ENCODE measurements at places on chromosomes 5 and 9. TPM values are rescaled to one million over a fixed set of nuclear protein-coding genes. Genes with fewer than 3 reads are reported as not detected.

- H3K27me3 ChIP-seq: no peaks in the 10 kb centered on the region
- no peaks in the 10 kb centered on the region for H3K36me3 ChIP-seq
- peak within 1 kb of the TSS; percentile 93 for H3K4me3 ChIP-seq
- DNase-seq: no peak
- H3K4me1 ChIP-seq: peaks cover 15% of the 10 kb centered on the region
- peak within 1 kb of the TSS; percentile 87 for H3K27ac ChIP-seq
Observed at GRCh38 chr9:36399980-36400331, at the start of gene RNF38. Gene RNF38, minus strand, starts transcription at chr9:36400269. Its CDS starts 161 bp downstream, at chr9:36400108.

DNA sequence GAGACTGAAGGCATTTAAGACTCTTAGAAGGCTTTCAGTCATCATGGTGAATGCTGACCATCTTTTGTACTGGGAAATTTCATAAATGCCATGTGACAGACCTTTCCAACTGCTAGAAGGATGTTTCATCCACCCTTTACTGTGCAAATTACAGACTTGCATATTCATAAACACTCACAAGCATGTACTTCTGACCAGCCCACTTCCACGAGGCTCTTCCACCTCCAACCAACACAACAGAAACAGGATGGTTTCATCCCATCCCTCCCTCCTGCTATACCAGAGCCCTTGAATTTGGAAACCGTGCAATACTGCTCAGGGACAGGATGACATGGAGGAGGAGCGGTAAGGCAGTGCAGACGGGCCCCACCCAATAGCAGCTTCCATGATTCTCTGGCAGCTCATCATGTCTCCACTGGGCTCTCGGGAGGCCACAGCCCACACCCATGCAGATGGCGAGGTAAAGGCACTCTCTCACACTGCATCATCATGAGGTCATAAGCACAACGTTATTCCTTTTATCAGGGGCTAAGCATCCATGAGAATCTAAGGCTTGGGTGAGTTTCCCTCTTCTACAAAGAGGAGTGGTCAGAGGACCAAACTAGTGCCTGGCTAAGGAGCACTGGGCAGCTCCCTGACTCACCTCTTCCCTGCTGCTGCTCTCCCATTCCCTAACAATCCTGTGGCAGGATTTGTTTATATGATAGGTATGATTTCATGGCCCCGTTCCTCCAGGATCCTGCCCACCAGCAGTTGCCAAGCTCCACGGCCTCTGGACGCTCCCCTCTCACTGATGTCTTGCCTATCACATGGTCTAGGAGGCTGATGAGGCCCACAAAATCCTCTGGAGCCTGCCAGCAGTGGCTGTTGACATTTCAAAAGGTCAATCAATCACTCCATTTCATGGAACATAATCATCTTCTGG lies 94.4 kb upstream of the FSTL4 start:
- H3K4me1 ChIP-seq: peaks cover 2% of the 10 kb centered on the region
- no peaks in the 10 kb centered on the region for H3K27me3 ChIP-seq
- H3K4me3 ChIP-seq: no peak overlapping the region
- H3K27ac ChIP-seq: no peak overlapping the region
- H3K36me3 ChIP-seq: no peaks in the 10 kb centered on the region

DNA sequence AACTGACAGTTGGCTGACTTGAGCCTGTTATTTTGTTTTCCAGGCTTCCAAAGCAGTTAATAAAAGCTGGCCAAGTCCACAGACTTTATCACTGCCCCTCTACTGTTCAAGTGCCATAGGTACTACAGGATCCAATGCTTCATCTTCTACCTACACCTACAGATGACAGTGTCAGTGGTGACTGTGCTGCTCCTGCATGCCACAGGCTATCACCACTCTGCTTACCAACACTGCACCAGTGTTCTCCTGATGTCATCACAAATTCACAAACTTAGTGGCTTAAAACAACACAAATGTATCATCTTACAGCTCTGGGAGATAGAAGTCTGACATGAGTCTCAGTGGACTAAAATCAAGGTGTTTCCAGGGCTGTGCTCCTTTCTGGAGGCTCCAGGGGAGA lies 26.6 kb downstream of the HMGCS1 start:
- H3K4me1 ChIP-seq: no peaks in the 10 kb centered on the region
- H3K36me3 ChIP-seq: peaks cover 2% of the 10 kb centered on the region
- H3K27ac ChIP-seq: no peak overlapping the region
- no peak for DNase-seq
- no peak overlapping the region for H3K4me3 ChIP-seq

DNA sequence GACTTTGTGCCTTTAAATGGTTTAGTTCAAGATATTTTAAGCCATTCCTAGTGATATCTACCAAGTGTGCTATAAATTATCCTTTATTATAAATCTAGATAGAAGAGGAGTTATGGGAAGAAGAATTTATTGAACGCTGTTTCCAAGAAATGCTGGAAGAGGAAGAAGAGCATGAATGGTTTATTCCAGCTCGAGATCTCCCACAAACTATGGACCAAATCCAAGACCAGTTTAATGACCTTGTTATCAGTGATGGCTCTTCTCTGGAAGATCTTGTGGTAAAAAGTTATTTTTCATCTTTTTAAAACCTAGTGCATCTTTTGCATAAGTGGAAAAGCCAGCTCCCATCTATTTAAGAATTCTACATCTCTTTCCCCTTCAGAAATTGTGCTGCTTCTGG lies 18.6 kb downstream of the SLC23A1 start:
- no peak overlapping the region for H3K27ac ChIP-seq
- no peak overlapping the region for H3K4me3 ChIP-seq
- no peak for DNase-seq
- peaks cover 11% of the 10 kb centered on the region for H3K36me3 ChIP-seq
- no peaks in the 10 kb centered on the region for H3K27me3 ChIP-seq

DNA sequence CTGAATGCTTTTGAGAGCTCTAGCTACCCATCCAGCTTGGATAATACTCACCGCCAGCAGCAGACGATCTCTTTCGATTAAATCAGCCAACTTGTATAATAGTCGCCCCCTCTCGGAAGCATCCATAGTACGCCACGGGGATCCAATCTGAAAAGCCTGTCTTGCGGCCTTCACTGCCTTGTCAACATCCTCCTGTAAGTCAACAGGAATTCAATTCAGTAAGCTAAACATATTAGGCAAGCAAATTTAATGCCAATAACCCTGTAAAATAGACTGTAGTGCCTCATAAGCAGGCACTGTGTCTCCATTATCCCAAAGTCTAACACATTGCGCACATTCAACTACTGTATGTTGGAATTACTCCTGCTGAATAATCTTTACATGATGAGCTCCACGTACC lies 22.0 kb downstream of the ALDH1A1 start:
- peaks cover 18% of the 10 kb centered on the region for H3K36me3 ChIP-seq
- H3K27me3 ChIP-seq: no peaks in the 10 kb centered on the region
- H3K4me1 ChIP-seq: peaks cover 2% of the 10 kb centered on the region
- no peak overlapping the region for H3K27ac ChIP-seq
- H3K4me3 ChIP-seq: no peak overlapping the region
- no peak for DNase-seq

GRCh38 chr5:172086194-172086975 lies 79.9 kb upstream of the FBXW11 start:
- no peak for DNase-seq
- no peaks in the 10 kb centered on the region for H3K27me3 ChIP-seq
- no peaks in the 10 kb centered on the region for H3K4me1 ChIP-seq
- peaks cover 2% of the 10 kb centered on the region for H3K36me3 ChIP-seq
- no peak overlapping the region for H3K27ac ChIP-seq
- no peak overlapping the region for H3K4me3 ChIP-seq

DNA sequence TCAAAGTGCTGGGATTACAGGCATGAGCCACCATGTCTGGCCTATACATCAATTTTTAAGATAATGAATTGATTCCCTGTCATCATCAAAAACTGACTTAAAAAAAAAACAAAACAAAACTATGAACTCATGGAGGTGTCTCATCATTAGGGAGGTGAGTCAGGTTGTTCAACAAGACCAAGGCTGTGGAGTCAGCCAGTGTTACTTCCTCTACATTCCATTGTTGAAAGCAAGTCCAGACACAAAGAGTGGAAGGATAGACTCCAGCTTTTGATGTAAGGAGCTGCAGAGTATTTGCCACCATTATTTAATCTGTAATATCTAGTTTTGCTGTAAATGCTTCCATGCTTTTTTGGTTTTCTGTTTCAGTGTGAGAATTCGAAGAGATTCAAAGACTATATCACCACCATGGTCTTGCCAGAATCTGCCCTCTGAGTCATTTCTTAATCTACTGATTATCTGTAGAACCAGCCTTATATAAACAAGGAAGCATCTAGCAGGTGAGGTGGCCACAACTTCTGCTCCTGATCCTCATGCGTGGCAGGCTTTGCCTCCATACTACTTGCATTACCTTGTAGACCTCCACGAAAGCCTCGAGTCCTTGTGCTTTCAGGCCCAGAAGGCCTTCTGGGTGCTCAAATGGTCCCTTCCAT lies 156.1 kb downstream of the FGF1 start:
- H3K27me3 ChIP-seq: no peaks in the 10 kb centered on the region
- no peak for DNase-seq
- no peak overlapping the region for H3K4me3 ChIP-seq
- H3K4me1 ChIP-seq: no peaks in the 10 kb centered on the region
- H3K27ac ChIP-seq: no peak overlapping the region
- no peaks in the 10 kb centered on the region for H3K36me3 ChIP-seq

DNA sequence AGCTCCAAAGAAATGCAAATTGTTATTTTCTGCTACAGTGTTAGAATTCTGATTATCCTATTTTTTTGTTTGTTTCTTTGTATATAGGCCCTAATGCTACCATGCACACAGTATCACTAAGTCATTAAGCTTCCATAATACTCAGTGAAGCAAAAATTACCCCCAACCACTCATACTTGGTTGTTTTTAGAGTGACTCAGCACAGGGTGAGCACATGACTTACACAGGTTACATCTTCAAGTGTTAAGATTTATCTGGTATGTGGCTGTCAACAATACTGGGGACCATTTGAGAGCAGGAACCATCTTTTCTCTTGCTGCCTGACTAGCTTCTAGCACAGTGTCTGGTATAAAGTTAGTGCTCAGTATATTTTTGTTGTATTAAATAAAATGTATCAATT lies 255.8 kb upstream of the SLC24A2 start:
- H3K36me3 ChIP-seq: no peaks in the 10 kb centered on the region
- no peak overlapping the region for H3K27ac ChIP-seq
- H3K4me1 ChIP-seq: no peaks in the 10 kb centered on the region
- no peak for DNase-seq
- H3K27me3 ChIP-seq: no peaks in the 10 kb centered on the region

DNA sequence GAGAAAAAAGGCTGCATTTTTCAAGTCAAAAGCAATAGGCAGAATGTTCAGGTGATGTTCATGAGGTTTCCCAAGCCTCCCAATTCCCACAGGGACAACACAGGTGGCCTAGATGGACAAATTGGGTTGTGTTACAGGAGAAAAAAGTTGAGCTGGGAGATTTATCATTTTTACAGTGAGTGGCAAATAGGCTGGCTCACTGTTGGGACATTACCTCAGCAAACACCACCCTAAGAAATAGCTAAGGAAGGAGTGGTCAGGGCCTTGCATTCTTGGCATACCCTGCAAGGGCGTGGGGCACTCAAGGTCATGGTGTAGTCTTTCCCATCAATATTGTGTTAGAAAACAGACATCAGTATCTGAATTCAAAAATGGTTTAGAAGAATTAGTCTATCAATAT lies 23.3 kb upstream of the CPLANE1 start:
- H3K27me3 ChIP-seq: no peaks in the 10 kb centered on the region
- no peaks in the 10 kb centered on the region for H3K4me1 ChIP-seq
- H3K4me3 ChIP-seq: no peak overlapping the region
- no peaks in the 10 kb centered on the region for H3K36me3 ChIP-seq

DNA sequence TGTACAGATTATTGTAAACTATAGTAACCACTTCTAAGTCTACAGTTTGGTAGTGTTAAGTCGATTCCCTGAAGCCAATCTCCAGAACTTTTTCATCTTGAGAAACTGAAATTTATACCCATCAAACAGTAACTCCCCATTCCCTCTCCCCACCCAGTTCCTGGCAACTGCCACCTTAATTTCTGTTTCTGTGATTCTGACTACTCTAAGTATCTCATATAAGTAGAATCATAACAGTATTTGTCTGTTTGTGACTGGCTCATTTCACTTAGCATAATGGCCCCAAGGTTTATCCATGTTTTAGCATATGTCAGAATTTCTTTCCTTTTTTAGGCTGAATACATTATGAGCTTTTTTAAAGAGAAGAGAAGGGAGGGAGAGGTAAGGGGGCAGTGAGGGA lies 61.4 kb downstream of the SPOCK1 start:
- H3K4me3 ChIP-seq: no peak overlapping the region
- no peaks in the 10 kb centered on the region for H3K36me3 ChIP-seq
- H3K4me1 ChIP-seq: no peaks in the 10 kb centered on the region
- H3K27me3 ChIP-seq: peaks cover 4% of the 10 kb centered on the region

- DNase-seq: no peak
- H3K4me1 ChIP-seq: no peaks in the 10 kb centered on the region
- H3K27me3 ChIP-seq: no peaks in the 10 kb centered on the region
- H3K4me3 ChIP-seq: no peak overlapping the region
- H3K27ac ChIP-seq: no peak overlapping the region
Observed at GRCh38 chr9:111151537-111151936, 113.3 kb upstream of the LPAR1 start.

GRCh38 chr5:124468671-124469411 lies 277.6 kb downstream of the ZNF608 start:
- H3K27me3 ChIP-seq: no peaks in the 10 kb centered on the region
- H3K4me3 ChIP-seq: no peak overlapping the region
- no peaks in the 10 kb centered on the region for H3K36me3 ChIP-seq

DNA sequence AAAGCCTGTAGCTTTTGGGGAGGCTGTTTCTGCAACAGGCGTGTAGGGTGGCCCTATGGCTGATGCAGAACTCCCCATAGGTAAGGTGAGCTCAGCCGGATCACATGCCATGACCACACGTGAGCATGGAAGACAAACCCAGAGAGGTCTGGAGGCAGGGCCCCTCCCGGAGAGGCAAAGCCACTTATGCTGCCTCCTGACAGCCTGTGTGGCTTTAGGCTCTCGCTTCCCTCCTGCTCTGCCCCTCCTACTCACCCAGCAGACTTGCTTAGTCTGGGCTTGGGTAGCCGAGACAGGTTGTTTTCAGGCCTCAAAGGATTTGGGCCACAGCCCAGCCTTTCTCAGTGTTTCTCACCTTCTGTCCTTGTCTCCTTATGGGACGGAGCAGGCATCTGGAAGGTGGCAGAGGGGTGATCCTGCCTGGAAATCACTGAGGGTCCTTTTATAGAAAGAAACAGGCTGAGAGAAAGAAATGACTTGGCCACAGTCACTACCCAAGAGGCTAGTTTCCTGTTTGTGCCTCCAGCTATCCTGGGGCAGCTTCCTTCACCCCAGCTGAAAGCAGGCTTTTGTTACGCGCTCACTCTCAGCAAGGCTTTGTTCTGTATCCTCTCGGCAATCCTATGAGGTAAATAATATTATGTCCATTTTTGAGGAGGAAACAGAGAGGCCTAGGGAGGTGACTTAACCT lies 89.9 kb downstream of the DAB2IP start:
- no peak overlapping the region for H3K4me3 ChIP-seq
- peak overlapping the region; percentile 93 for H3K27ac ChIP-seq
- no peaks in the 10 kb centered on the region for H3K36me3 ChIP-seq
- DNase-seq: no peak
- no peaks in the 10 kb centered on the region for H3K27me3 ChIP-seq
- peaks cover 7% of the 10 kb centered on the region for H3K4me1 ChIP-seq

The PDZD2 gene
- 14.8 TPM for total RNA-seq

The LHX2 gene
- not detected for total RNA-seq
